ENCODE measurements at places on chromosomes 7 and 10.

- DNase-seq = no peak
Observed at GRCh38 chr10:718143-718700, 28.8 kb upstream of the DIP2C start.

- DNase-seq = no peak
Observed at GRCh38 chr10:101021692-101022251, 9.2 kb downstream of the PDZD7 start.

GRCh38 chr10:15451137-15452094, 80.3 kb upstream of the FAM171A1 start:
- DNase-seq = no peak

- peak; percentile 36 for DNase-seq
Observed at GRCh38 chr7:98802088-98802780, 67.6 kb downstream of the TMEM130 start.

- no peak for DNase-seq
Observed at GRCh38 chr7:34124765-34125164, 219.4 kb downstream of the BMPER start.

- no peak for DNase-seq
Observed at GRCh38 chr10:36761121-36761520, 364.3 kb upstream of the ANKRD30A start.

DNA sequence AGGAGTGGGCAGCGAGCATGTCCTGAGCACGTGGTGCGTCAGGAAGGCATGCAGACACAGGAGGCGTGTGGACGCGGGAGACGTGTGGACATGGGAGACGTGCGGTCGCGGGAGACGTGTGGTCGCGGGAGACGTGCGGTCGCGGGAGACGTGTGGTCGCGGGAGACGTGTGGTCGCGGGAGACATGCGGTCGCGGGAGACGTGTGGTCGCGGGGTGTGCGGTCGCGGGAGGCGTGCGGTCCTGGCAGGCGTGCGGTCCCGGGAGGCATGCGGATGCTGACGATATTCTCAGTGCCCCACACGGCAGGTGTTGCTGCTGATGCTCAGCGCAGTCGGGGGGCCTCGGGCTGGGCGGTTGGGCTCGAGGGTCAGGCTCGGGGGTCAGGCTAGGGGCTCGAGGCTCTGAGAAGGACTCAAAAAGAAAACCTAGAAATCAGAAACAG, 94.2 kb downstream of the NKX6-2 start:
- no peak for DNase-seq

GRCh38 chr10:100006243-100006886, 3.4 kb downstream of the DNMBP start:
- DNase-seq = peak; percentile 83

GRCh38 chr10:33350041-33350440, 15.6 kb upstream of the NRP1 start:
- DNase-seq = no peak

GRCh38 chr7:92751902-92752901, 84.2 kb downstream of the CDK6 start:
- DNase-seq = peak; percentile 87
